ENCODE measurements at places on chromosomes 1 and 21.

DNA sequence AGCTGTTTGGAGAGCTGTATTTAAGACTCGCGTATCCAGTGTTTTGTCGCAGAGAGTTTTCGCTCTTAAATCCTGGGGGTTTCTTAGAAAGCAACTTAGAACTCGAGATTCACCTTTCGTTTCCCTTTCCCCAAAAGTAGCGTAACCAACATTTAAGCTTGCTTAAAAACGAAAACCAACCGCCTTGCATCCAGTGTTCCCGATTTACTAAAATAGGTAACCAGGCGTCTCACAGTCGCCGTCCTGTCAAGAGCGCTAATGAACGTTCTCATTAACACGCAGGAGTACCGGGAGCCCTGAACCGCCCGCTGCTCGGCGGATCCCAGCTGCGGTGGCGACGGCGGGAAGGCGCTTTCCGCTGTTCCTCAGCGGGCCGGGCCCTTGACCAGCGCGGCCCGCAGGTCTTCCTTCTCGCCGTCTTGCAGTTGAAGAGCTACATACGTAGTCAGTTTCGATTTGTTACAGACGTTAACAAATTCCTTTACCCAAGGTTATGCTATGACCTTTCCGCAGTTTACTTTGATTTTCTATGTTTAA, 1.9 kb downstream of the OLIG1 start:
- peak; percentile 7 for DNase-seq

DNA sequence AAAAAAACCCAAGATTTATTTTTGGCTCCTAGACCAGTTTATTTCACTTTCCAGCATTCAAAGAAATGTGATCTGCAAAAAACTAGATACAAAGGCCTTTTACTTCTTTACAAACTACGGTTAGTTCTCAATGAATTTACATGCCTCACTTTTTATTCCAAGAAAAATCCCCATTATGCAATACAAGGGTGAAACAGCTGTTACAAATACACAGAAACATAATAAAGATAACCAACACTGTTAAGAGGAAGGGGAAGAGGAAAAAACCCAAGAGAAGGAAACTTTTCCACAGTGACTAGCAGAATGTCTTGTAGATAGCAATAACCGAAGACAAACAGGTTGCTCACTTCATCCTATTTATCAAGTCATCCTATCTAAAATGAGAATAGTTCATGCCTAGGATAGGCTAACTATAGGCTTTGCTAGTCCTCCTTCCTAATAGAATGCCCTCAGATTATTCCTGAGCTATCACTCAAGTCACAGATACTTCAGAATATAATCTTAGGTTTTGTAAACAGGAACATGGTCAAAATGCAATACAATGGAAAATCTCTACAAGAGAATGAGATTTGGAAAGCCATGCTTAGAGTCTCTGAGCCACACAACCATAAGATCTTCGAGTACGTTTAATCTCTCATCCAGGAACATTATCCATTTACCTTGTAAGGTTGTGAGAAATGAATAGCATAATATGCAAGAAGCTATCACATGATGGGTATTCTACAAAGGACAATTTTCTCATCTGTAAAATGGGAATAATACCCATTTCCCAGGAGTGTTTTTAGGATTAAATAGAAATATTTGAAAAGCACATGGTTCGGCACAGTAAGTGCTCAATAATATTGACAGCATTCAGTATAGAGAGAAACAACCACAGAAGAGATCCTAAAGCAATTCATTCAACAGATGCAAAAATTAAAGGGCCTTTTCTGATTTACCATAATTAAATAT, 5.4 kb downstream of the PNRC2 start:
- no peak for DNase-seq

GRCh38 chr1:232105561-232105960, 479.0 kb downstream of the DISC1 start:
- no peak for DNase-seq

GRCh38 chr1:117138561-117138960, 17.0 kb upstream of the TRIM45 start:
- no peak for DNase-seq

DNA sequence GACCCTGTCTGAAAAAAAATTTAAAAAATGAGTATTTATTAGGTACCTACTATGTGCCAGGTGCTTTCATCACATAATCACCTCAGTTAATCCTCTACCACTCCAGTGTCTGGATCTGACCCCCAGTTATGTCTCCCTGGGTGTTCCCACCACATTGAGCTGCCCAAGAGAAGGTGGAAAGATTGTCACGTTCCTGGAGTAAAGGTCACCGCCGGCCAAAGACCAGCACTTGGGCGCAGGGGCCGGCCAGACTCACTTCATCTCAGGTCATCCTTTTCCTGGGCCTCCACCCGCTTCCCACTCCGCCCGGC, 714 bp downstream of the PYCR2 start:
- DNase-seq: no peak

DNA sequence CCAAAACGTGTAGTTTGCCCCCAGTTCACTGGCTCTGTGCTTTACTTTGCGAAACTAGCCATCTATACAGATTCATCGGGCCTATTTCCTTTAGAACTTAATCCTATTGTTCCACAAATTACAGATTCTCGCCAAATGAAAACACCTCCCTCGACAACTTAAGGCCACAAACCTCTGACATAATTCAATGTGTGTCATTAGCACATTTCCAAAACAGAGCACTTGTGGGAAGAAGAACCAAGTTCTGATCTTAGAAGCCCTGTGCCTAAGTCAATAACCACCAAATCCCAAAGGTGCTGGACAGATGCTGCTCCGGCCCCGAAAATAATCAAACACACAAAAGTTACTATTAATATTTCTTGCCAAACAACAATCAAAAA, 93.9 kb downstream of the SLC45A1 start:
- no peak for DNase-seq

DNA sequence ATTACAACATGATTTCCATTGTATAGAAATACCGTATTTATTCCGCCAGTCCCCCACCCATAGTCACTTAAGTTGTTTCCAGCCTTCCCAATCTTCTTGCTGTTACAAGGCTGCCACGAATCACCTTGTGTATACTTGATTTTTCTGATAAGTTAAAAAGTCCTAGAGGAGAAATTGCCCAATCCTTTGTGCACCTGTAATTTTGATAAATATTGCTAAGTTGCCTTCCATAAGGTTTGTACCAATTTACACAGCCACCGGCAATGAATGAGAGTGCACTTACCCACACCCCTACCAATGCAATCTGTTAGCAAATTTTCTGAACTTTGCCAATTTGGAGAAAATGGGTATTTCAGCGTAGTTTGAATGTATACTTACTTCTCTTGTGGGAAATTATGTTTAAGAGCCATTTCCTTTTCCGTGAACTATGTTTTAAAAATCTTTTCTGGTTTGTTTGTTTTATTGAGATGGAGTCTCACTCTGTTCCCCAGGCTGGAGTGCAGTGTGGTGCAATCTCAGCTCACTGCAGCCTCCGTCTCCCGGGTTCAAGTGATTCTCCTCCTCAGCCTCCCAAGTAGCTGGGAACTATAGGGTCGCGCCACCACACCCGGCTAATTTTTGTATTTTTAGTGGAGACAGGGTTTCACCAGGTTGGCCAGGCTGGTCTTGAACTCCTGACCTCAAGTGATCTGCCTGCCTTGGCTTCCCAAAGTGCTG, 87.4 kb downstream of the DHRS3 start:
- no peak for DNase-seq

- no peak for DNase-seq
Measured at GRCh38 chr21:45502600-45502999, 39.6 kb downstream of the SLC19A1 start.

- no peak for DNase-seq
Measured at GRCh38 chr1:169107603-169108208, 1.2 kb downstream of the ATP1B1 start.

DNA sequence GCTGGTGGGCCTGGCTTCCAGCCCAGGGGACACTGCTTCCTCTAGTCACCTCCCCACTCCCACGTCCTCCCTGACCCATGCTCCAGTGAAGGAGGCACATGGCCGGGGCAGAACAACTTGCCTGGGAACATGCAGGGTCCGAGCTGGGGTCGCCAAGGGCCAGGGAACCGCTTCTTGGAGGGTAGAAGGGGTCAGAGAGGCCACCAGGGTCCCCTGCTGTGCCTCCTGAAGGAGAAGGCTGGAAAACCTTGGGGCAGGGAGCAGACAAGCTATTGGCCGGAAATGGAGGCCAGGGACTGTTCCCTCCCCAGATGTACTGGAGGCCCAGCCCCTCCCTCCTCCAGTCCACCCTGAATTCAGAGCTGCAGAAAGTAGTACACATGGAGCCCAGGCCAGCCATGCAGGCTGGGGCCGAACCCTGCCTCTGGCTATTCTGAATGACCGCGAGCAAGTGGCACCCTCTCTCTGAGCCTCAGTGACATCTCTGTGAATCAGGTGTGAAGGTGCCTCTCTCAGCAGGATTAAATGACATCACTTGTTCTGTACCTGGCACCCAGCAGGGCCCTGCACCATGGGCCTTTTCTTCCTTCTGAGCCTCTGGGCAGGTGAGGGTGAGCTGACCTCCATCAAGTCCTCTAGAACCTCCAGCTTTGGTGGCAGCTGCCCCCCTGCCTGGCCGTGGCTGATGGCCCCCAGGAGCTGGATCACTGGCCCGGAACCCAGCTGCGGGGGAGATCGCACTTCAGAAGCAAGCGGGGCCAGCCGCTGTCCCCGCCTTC, 15.7 kb downstream of the SPOCD1 start:
- DNase-seq: no peak

DNA sequence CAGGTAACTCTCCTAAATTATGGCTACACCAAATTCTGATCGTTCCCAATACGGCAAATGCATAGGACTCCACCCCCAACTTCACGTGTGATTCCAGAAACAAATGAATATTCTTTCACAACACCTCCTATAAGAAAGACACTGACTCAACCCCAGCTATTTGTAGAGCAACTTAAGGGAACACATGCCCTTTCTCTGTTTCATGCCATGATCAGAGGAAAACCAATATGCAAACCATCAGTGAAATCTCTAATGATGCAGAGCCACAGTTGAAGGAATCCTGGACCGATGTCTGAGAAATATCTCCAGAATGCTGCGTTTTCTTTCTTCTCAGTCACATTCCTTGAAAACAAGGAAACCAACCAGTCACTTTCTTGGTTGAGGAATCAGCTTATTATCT, 164.2 kb upstream of the PTBP2 start:
- DNase-seq: no peak
